ENCODE measurements at places on chromosomes 3 and 15.

GRCh38 chr15:89335298-89336041 lies 846 bp upstream of the POLG start:
- DNase-seq, result no peak

DNA sequence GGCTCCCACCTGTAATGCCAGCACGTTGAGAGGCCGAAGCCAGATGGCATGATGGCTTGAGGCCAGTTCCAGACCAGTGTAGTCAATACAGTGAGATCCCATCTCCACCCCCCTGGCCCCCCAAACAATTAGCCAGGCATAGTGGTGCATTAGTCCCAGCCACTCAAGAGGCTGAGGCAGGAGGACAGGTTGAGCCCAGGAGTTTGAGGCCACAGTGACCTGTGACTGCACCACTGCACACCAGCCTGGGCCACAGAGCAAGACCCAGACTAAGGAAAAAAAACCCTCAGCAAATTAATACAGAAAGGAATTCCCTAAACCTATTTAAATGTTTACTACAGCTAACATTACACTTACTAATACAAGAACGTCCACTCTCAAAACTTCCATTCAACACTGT lies 424.6 kb downstream of the SHQ1 start:
- DNase-seq, result no peak

DNA sequence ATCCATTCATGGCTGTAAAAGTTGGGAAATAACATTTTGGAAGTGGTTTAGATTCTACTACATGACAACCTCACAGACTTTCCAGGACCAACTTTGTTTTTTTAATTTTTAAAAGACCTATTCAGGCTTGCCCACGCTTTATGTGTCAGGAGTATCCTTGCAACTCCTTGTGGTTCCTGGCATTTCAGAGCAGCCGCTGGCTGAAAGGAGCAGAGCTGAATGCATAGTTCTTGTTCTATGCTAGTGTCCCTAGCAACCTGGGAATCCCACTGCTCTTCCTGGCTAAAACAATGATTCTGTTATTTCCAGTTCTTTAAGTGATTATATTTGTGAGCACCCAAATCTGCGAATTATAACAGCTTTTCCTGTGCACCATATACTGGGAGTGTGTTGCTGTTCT lies 34.9 kb downstream of the CP start:
- no peak for DNase-seq

GRCh38 chr3:8154617-8155016 lies 347.0 kb upstream of the LMCD1 start:
- DNase-seq, result no peak

DNA sequence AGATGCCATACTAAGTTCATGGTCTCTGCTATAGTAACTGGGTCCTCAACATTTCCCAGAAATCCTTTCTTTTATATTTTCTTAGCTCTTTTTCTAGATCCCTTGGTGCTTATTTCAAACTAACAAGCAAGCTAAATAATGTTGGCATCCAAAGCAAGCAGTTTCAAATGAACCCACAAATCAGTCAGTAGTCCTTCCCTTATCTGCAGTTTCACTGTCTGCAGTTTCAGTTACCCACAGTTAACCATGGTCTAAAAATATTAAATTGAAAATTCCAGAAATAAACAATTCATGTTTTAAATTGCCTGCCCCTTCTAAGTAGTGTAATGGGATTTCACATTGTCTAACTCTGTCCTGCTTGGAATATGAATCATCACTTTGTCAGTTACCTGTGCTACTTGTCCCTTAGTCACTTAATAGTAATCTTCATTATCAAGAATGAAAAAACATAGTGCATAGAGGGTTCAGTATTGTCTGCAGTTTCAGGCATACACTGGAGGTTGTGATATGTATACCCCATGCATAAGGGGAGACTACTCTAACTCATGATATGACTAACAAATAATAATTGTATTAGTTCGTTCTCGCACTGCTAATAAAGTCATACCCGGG lies 633.7 kb downstream of the MECOM start:
- no peak for DNase-seq

- no peak for DNase-seq
Observed at GRCh38 chr3:61132062-61132461, 119.2 kb downstream of the FHIT start.

DNA sequence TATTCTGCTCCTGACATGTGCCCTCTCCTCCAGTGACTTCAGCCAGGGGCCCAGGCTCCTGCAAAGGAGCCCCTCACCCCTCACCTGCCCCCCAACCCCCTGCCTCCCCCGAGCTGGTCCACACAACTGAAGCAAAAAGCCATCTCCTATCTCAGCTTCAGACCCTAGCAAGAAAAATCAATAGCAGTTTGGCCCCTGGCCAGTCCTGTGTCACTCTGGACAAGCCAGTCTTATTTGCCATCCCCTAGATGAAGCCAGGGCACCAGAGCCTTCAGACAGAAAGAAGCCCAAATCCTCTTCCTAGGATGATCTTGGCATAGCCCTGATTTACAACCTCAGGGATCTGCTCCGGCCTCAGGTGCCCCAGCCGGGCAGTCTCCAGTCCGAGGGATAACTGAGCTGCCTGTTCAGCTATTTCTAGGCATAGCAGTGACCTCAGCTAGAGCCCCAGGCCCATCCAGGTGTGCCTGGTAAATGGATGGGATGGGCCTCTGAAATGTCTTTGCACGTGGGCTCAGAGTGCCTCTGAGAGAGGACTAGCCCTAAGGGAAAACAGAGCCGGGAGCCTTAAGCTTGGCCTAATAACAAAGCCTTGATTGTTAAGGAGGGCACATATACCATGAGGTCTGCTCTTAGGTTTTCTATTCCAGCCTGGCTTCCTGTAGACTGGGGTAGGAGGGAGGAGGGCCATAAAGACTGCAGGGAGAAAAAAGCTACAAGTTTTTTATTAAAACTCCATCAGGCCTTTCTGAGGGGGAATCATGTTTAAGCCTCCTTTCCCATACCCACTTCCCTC lies 242.0 kb downstream of the SHQ1 start:
- DNase-seq, result no peak

GRCh38 chr15:76217882-76218217 lies 93.4 kb downstream of the ETFA start:
- DNase-seq, result no peak

DNA sequence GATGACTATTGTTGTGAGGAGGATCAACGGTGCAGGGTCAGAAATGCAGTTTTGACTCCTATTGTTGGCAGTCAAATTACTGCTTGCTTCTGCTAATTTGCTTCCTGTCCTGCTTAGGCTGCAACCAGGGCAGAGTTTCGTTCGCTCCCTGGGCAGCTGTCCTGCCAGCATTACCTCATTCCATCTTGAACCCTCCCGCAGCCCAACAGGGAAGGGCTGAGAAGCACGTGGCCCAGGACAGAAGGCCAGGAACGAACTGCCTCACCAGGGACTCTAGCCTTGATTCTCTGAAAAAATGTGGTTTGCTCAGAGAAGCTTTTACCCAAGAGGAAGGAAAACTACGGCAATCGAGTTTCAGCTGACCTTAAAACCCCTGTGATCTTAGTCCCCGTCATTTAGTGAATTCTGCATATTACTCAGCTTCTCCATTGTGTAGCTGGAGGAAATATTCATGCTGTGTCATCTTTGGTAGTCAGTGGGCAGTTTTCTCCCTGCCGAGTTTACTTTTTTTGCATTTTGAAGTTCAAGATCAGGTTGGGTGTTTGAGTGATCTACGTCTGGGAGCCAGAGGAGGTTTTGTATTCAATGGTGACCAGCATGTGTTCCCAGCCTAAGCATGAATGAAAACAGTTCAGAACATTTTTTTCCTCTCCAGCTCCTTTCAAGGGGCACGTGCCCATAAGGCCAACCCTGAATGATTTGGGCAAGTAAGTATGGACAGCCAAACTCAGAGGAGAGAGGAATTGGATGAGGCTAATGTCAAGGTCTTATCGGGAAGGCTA lies 23.0 kb downstream of the TLNRD1 start:
- no peak for DNase-seq

DNA sequence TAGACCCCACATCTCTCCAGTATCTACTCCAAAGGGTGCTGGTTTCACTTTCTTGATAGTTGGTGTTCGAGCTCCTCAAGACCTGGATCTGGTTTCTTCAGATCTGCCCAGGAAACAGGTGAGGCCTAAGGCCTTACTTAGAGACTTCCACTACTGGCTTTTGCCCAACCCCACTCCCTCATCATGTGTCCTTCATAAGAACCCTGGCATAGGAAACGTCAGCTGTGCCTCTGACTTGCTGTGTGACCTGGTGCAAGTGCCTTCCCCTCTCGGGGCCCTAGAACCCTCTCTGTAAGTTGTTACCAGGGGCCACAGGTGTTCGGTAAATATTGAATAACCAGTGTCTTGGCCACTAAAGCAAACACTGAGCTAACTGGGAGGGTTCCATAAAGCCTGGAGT lies 3.9 kb downstream of the OXTR start:
- DNase-seq, result no peak

DNA sequence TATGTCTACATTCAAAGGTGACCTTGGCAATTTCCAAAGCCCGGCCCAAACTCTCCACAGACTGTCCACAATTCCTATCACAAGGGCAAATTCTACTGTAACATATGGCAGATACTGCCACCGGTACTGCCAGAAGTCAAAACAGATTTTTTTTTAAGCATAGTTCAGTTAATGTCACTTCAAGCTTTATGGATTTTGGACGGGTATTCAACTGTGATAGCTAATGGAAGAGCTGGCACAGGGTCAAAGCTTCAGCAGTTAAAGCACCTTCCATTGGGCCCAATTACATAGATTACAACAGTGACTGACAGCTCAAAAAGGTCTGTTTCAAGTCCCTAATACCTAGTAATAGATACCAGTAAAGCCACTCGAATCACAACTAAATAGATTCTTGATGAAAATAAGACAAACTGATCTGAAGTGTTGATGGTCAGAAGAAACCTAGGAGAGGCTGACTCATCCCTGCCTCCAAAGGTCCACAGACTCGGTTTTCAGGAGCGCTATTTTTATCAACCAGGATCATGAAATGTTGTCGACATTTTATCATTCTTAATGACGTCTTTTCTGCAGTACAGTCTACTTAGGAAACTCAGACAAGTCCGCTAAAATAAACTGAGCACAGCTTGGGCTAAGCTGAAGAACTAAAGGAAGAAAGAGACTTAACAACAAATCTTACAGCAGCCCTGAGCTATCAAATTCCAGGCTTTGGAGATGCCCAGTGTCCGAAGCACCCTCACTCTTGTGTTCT lies 38.7 kb downstream of the ANXA2 start:
- DNase-seq, result no peak

GRCh38 chr3:69540706-69541581 lies 155.1 kb upstream of the FRMD4B start:
- DNase-seq, result no peak

- DNase-seq, result no peak
Observed at GRCh38 chr3:156175570-156175969, 55.2 kb downstream of the KCNAB1 start.

DNA sequence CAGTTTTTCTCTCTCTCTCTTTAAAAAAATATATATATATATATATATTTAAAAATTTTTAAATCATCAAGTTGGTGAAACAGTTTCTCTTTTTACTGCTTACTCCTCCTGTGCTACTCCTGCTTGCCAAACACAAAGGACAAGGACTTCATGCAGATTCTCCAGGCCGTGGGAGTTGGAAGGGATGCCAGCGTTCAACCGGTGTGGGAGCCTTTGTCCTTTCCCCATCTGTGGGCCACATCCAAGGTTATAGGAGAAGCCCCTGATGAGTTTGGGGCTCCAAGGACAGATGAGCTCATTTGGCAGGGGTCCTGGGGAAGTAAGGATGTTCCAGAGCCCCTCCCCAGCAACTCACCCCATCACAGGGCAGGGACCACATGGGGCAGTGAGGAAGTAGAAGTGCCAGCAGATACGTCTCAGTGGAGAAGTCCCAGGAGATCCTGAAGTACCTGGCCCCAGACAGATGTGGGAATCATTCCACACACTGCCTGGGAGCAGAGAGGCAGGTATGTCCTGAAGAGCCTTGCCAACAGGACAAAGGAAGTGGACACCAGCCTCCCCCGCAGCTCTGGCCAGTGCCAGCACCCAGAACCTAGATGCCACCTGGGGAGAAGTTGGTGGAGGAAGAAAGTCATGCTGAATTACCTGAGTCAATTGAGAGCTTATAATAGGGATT lies 36.6 kb downstream of the CCK start:
- no peak for DNase-seq

GRCh38 chr3:106004137-106004681 lies 135.4 kb upstream of the CBLB start:
- DNase-seq, result no peak

DNA sequence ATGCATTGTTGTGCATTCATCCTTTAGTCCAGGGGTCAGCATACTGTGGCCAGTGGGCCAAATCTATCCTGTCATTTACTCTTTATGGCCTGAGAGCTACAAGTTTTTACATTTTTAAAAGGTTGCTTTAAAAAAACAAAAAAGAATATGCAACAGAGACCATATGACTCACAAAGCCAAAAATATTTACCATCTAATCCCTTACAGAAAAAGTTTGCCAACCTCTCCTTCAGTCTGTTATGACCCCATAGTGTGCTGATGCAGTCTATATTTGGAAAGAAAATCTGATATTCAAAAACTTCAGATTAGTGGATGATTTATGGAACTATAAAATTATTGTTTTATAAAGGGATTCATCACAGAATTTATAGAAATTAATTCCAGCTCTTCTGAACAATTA lies 237.5 kb upstream of the IL12A start:
- DNase-seq, result no peak

DNA sequence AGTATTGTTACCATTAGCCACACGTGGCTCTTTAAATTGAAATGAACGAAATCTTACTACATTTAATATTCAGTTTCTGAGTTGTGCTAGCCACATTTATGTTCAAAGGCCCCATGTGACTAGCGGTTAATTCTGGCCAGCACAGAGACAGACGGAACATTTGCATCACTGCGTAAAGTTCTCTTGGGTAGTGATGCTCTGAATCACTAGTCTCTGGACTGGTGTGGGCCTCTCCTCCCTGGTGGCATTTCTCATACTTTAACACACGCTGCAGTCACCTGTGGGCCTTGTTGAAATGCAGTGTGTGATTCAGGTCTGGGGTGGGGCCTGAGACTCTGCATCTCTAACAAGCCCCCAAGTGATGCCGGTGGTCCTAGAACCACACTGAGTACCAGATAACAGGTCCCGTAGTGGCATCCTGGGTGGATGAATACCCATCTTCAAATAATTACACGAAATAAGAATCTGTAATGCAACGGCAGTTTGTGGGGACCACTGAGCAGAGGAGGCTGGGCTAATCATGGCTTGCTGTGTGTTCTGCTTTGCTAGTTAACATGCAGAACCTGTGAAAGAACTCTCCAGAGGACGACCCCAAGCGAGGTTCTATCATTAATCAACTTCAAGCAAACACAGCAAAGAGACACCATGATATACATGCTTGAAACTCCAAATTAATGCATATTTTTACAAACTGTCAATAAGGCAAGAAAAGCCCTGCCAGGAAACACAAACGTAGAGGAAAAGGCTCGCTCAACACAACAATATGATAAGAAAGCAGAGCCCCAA lies 623.8 kb downstream of the FOXP1 start:
- DNase-seq, result no peak

- DNase-seq, result no peak
Observed at GRCh38 chr3:98784666-98785600, 21.8 kb downstream of the ST3GAL6 start.
